ENCODE measurements at places on chromosomes 2 and 18.

DNA sequence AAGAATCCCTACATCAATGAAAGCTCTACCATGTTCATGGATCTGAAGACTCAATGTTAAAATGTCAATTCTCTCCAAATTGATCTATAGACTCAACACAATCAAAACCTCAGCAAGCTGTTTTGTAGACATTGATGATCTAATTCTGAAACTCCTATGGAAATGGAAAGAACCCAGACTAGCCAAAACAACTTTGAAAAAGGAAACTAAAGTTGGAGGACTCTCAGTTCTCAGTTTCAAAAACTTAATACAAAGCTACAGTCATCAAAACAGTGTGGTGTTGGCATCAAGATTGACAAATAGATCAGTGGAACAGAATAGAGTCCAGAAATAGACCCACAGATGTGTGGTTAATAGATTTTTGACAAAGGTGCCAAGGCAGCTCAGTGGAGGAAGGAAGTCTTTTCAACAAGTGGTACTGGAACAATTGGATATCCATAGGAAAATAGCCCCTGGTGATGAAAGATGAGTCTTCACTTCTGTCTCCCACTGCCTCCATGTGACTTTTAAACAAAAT is 30.4 kb downstream of the LBH start:
- DNase-seq: no peak

DNA sequence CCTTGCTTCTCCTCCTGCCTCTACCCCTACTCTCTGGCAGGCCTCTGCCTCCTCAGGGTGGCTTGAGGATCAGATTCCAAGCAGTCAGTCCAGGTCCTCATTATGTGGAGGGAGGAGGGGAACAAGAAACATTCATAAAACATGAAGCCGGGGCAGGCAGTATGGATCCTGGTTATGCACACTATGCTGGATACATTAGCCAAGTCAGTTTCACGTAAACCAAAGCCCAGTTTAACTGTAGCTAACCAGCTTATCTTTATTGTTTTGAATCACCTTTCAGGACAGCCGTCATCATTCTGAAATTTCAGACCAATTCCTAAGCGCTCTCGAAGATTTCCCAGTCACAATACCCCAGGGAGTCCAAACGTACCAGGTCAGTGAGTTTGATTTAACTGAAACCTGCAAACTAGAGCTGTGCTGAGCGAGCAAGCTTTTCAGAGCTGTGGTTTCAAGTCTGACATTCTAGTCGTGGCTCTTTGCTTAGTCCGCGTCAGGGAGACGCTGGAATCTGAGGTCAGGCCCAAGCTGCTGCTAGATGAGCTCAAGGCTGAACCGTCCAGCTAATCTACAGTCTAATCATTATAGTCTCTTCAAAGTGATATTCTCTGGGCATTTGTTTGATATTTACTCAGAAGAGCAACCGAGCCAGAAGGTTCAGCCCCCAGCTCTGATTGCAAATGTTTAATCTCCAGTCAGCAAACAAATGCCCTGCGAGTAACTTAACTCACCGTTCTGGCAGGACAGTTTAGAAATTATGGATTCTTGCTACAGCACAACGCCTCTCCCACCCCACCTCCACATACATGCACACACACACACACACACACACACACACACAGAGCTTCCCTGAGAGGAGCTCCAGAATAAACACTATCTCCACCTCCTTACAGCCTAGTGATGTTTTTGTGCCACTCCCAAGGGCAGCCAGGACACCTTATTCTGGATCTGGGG is 63.8 kb upstream of the BZW1 start:
- peak; percentile 88 for DNase-seq

GRCh38 chr18:42458226-42458625 is 503.2 kb downstream of the PIK3C3 start:
- DNase-seq: no peak

DNA sequence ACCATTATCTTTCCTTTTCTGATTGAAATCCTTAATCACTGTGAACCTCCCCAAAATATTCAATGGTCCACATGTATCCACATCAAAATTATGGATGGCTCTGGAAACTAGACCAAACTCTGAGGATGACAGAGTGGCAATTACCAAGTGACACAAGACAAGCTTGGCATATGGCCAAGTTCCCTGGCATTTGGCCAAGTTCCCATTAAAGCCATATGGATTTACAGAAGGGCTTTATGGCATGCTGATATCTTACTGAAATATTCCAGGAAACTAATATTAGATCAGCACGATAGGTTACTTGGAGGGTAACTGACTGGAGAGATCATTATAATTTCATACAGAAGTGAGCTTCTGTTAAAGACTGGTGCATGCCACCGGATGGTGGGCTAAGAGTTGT is 21.9 kb upstream of the CERS6 start:
- DNase-seq: no peak

DNA sequence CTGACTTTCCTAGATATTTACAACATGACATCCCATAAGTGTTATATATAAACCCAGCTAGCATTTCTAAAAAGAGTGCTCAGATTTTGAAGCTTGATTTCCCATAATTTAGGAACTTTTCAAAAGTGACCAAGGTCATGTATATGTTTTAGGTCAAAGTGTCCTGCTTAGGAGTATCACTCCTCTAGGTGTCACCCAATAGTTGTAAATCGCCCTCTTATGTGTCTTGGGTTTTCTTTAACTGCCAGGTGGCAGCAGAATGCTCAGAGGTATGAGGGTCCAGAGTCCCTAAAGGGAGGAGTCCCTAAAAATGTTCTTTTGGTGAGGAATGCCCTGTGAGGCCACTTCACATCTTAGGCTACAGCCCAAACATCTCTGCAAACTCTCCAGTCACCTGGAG is 358.3 kb downstream of the CELF4 start:
- DNase-seq: no peak

DNA sequence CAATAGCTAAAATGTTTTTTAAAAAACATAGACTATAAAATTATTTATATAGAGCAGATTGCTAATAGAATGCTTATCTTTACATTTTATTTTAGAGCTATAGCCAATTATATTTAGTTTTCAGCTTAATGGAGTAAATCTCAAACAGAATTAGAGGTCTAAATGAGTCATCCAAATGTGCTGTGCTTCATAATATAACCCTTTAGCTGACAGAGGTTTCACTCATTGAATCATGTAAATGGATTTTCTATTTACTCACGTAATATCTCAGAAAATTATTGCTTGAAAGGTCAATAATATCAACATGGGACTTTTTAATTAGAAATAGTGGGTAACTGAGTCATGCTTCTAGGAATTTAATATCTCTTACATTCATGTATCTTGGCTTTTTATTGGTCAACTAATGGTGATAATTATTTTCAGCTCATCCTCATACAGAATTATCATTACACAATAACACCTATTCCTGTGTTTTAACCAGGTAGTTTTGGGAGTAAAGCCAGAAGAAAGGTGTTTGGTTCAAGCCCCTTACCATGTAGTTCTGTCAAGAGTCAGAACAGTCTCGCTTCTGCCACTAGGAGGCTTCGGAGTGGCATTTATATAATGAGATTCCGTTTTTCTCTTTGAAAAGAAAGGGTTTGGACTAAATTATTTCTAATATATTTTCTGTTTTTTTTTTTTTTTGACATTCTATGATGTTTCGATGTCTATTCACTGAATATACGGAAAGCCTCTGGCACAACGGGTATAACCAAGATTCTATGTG is 217.6 kb downstream of the CDH7 start:
- DNase-seq: no peak

GRCh38 chr18:49515516-49515915 is 28.5 kb upstream of the C18orf32 start:
- no peak for DNase-seq

- DNase-seq: no peak
Measured at GRCh38 chr2:235588750-235589149, 94.9 kb downstream of the AGAP1 start.

GRCh38 chr18:3037423-3037915 is 24.5 kb upstream of the LPIN2 start:
- DNase-seq: no peak

- no peak for DNase-seq
Measured at GRCh38 chr18:62758591-62758990, 43.2 kb downstream of the PHLPP1 start.

DNA sequence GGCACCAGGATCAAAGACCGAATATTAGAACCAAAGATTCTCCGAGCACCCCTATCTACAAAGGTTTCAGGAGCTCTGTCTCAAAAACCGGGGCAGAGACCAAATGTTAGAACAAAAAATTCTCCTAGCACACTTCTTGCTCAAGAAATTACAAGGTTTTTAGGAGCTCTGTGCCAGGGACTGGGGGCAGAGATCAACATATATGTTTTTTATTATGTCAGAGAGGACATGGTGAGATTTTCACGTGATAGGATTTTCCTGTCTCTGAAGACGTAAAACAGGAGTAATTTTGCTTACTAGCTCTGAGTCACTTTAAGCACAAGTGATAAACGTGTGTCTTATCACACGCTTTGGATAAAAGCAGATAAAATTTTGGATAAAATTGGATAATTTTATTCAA is 34.8 kb upstream of the ODC1 start:
- DNase-seq: no peak

DNA sequence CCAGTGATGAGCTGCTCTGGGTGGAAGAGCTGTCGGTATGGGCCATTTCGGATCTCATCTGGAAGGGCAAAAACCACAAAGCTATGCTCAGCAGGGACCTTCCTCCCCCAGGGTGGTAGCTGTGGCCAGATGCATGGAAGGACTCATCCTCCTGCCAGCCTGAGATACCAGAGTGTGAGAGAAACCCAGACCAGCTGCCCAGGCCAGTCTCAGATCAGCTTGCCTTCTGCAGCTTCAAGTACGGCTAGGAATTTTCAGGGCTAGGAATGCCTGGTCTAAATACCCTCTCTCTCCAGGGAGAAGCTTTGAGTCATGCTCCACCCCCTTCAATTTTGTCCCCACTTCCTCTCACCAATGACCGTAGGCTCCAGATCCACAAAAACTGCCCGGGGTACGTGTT is 1.4 kb upstream of the TUBA4B start:
- no peak for DNase-seq

DNA sequence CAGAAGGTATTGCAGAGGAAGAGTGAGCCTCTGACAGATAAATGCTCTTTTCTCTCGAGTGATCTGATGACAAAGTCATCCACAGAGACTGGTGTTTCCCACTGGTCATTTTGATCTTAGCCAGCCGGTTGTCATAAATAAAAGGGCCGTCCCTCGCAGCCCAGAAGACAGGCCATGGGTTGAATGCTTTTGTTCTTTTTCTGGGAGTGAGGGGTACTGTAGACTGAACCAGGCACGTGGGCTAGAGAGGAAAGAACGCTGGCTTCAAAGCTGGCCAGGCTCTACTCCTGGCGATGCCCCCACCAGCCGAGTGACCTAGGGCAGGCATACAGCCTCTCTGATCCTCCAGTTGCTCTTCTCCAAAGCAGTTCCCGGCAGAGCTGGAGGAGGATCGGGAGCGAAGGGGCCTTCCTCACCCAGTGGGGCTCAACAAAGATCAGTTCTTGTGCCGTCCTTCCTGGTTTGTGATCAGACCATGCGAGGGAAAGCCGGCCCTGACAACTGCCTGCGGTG is 193.5 kb downstream of the INHBB start:
- no peak for DNase-seq

DNA sequence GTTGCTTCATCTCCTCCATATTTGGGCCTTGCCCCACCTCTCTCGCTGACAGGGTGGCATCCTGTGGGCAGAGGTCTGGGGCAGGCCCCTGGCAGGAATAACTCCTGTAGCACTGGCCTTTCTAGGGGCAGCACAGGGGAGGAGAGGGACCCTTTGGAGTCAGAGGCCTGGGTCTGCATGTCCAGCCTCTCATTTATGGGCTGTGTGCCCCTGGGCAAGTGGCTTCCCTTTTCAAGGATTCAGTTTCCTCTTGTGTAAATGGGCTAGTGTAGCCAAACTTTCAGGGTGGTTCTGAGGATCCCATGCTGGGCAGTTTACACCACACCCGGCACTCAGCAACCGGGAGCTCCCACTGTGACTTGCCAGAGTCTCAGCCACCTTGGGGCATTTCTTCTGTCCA is 23.4 kb downstream of the ADRA2B start:
- no peak for DNase-seq

- no peak for DNase-seq
Measured at GRCh38 chr2:196372811-196373664, 201.7 kb upstream of the STK17B start.

- no peak for DNase-seq
Measured at GRCh38 chr18:31677592-31677991, 6.8 kb downstream of the B4GALT6 start.

GRCh38 chr2:190603374-190603773 is 45.5 kb upstream of the NAB1 start:
- no peak for DNase-seq

DNA sequence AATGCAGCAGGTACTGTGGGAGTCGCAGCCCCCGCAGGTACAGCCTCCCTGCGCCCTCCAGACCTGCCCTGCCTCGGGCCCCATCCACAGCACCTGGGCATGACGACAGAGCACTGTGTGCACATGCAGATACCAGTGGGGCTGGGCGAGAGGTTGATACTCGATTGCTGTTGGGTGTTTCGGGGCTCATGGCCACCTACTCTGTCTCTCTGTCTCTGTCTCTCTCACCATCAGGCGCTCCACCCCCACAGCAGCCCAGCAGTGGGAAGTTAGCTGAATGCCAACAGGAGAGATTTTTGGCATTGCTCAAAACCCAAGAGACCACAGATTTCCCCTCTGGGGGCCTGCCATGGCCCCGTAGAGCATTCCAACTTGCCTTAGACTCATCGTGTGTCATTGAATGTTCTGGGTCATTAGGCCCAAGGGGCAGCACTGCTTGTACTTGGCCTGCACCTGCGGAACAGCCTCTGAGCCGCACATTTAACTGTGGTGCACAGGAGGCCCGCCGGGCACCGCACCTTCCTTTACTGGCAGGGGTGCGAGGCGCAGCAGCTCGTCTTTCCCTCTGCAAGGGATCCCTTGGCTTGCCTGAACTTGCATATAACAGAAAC is 18.8 kb downstream of the KCNIP3 start:
- DNase-seq: peak; percentile 16

DNA sequence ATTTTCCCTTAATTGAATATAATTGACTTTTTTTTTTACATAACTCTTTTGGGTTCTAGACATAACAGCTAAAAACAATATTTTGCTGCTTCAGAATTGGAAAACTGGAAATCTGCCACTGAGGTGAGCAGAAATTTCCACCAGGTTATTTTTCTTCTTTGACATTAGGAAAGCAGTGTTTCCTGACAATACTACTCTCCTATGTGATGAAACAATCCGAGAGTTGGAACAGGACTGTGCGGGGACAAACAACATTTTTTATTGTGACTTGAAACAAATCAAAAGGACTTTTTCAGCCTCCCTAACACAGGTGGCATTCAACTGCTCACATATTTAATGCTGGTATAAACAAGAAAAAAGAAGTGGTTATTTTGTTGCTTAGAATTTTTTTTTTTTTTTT is 237.2 kb downstream of the RNF152 start:
- no peak for DNase-seq

DNA sequence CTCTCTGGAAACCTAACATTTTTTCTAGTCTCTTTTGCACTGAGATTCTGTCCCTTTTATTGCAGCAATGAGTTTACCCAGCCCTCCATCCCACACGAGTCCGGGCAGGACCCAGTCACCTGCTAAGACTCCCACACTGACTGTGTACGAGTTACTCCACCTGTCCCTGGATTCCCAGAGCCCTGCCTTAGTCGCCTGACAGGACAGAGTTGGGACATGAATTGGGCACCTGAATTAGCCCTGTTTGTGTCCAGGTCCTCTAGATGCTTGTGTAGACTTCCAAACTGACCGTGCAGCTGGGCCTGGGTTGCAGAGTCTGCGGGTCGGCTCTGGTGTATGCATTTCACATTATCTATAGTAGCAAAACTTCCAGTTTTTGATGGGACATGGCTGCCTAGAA is 238.7 kb downstream of the VAPA start:
- DNase-seq: no peak

- no peak for DNase-seq
Measured at GRCh38 chr2:119158563-119159347, at the start of gene C1QL2. C1QL2 (minus strand) TSS chr2:119158751; CDS start chr2:119158269, 482 bp downstream.

Data from AG09309 (cell line).